Mammary epithelial cell (primary cell): ENCODE measurements at places on chromosomes 12 and 14.

DNA sequence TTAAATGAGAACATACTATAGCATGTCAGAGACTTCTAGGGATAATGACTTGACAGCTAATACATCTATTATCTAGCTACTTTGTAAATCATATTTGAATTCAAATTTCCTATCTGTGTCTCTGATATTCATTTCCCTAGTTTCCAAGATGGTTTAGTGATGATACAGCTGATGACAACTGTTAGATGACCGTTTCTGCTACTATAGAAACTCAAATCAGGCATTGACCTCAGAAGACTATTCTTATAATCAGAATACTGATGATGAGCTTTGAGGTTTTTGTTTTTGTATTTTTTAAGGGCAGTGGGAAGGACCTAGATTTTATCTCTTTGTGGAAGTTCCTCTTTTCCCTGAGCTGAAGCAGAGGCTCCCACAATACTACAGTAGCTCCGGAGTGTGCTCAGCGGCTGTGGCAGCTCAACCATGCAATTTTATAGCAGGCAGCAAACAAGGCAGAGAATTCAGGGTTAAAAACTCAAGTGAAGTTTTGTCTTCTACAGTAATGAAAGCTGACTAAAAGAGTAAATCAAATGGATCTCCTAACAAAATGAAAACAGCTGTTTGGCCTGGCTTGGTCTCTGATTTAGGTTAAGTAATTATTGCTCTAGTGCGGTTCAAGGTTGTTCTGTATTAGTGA lies 145.1 kb downstream of the SLC25A21 start:
- no peak for DNase-seq

DNA sequence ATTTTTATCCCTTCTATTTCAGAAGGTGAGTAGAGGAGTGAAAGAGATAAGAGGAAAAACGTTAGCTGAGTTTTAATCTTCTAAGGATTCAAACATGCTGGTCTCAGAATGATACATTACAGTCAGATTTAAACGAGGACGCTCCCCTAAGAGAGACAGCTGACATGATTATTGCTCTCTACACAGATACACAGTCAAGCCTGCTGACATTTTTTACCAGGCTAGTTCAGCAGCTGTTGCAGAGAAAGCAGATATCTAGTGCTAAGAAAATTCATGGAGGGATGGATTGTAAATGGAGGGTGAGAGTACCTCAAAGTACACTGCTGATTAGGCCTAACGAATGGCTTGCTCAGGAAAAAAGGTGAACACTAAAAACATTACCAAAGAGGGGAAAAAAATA lies 31.9 kb upstream of the SOS2 start:
- DNase-seq: no peak

DNA sequence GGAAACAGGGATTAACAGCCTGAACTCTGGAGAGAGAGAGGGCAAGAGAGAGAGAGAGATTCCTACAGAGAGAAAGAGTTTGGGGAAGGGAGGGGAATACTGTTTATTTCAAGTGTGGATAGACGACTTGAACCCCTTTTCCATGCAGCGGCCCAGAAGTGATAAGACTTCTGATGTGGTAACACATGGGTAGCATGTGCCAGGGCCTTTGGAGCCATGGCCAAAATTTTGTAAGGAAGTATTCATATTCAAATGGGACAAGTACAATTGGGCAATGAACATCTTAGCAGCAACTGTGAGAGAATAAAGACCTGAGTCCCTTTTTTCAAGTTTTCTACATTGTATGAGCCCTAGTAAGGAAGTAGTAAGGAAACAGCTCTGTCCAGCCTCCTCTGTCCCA lies 42.4 kb upstream of the CCDC196 start:
- DNase-seq: no peak

DNA sequence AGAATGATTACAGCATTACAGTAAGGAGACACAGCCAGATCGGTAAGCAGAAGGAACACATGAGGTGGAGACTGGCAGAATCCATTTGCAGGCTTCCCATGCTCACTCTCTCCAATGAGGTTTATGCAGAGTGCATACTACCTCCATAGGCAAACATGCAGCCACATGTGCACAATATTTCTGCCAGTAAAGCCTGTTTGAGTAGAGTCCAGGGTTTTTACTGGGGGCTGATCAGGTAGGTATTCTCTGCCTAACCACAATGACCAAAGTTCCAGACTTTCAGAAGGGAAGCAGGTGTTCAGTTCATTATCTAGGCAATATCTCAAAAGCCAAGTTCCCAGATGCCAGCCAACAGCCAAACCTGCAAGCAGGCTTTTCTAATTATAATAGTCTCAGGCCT lies 31.1 kb downstream of the INTS13 start:
- peak; percentile 14 for DNase-seq

DNA sequence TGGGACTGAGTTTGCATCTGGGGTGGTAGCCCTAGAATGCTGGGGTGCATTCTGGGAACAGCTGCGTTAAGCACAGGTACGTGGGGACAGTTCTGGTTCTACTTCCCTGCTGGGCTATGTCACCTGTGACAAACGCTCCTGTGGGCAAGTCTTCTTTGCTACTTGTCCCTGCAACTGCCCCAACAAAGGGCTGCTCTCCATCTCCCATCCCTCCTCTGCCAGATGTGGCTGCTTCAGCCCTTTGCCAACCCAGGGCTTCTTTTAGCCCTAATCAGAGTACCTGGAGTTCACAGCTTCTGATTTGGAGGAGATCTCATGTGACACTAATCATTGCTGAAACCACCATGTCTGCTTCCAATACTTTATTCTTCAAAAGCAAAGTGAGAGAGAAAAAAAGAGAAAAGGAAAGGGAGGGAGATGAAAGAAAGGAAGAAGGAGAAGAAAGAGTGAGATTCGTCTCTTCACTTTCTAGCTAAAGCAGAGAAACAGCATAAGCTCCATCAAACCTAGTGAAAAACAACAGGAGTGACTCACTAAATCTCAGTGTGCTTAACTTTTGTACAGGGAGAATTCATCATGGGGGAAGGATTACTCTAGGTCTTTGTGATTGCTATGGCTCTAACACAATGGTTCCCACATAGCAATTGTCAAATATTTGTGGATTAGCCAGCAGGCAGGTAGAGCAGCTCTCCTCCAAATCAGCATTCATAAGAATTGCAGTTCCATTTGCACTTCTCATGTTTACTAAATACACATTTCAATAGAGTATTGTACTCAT lies 174.8 kb downstream of the LRIG3 start:
- no peak for DNase-seq

- peak; percentile 90 for DNase-seq
Measured at GRCh38 chr12:84920331-84920730, 7.7 kb upstream of the SLC6A15 start.

- DNase-seq: peak; percentile 16
Measured at GRCh38 chr14:70514168-70515069, 20.4 kb downstream of the ADAM20 start.

GRCh38 chr14:76706811-76707210 lies 54.5 kb upstream of the VASH1 start:
- no peak for DNase-seq

- DNase-seq: peak; percentile 87
Measured at GRCh38 chr14:61281186-61281947, at the start of gene TMEM30B. TSS of gene TMEM30B (minus strand) at chr14:61281338. CDS start at chr14:61281147, 191 bp downstream.

GRCh38 chr12:27711317-27711682 lies 668 bp downstream of the MRPS35 start:
- DNase-seq: peak; percentile 37

DNA sequence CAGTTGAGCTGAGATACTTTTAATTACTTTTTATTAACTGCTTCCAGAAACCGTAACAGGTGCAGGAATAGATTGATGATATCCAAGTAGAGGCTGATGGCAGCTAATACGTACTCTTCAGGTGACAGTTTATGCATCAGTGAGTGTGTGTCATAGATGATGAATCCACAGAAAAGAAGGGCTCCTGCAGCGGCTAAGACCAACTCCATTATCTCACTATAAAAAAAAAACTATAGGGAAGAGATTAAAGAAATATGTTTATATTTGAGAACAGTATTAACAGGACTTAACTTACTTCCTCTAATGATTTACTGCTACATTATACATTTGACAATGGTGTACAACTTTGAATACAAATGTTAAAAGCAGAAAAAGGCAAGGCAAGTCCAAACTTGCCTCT lies 7.4 kb upstream of the LLPH start:
- DNase-seq: no peak

GRCh38 chr14:58565832-58566231 lies 71.9 kb upstream of the DACT1 start:
- no peak for DNase-seq

- no peak for DNase-seq
Measured at GRCh38 chr12:115267464-115267863, 583.5 kb upstream of the TBX3 start.

DNA sequence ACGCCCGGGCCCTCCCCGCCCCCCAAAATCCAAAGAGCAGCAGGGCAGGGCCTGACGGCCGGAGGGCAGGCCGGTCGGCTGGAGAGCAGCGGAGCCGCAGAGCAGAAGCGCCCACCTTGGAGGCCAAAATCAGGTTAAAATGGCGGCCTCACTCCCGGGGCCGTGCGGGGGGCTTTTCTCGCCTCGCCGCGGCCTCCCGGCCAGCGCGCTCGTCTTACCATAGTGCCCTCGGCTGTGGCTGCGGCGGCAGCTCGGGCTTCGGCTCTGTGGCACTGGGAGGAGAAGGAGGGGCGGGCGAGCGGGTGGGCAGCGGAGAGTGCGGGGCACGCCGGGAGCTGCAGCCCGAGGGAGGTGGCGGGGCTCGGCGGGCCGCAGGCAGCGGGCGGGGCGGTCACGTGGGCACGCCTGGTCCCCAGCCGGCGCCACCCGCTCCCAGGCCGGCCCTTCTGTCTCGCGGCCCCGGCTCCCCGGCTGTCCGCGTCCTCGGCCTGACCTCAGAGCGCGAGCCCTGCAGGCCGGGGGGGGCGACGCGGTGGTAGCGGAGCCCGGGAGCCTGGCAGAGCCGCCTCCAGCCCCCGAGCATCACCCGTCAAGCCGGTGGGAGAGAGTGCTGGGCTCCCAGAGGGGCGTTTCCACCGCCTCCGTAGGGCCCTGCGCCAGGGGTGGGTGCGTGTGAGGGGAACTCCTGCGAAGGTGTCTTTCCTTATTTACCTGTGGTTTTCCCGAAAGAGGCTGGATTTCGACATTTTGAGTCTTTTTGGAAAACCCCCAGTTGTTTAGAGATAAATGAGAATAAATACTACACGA lies at the start of gene CFL2:
Gene CFL2 (minus strand): TSS at position 274 of the 807 bp plus-strand sequence. CDS start 53 bp downstream, at position 221.
- peak; percentile 71 for DNase-seq

- DNase-seq: no peak
Measured at GRCh38 chr12:5200278-5201087, 156.8 kb downstream of the KCNA5 start.

DNA sequence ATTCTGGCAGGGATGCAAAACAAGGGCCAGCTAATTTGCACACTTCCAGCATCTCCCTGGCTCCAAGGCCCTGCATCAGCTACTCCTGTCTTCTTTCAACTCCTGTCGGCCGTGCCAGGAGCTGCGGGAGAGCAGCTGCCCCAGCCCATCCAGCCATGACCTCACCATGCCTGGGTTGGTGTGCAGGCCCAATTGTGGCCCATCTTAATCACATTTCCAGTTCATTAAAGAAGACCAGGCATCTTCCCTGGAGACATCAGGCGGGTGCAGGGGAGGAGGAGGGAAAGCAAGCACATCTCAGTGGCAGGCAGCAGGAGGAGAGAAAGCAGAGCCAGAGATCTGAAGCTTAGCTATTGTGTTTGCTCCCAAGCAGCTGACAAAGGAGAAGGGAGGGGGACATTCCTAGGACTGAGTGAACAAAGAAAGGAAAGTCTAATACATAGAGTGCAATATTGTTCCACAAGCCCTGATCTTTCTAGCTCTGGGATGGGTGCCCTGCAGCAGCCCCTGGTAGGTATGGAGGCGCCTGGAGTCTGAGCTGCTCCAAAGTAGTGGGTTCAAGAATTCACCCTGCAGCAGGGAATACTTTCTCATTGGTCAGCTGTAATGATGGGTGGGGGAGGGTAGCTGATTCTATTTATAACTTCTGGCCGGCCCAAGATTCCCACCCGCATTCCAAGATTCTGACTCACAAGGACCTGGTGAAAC lies 40.1 kb downstream of the VWF start:
- peak; percentile 64 for DNase-seq
